ENCODE measurements at places on chromosomes 7 and 10.

GRCh38 chr10:32055478-32056135 lies 618 bp downstream of the KIF5B start:
- DNase-seq = peak; percentile 35

GRCh38 chr10:60454336-60454735 lies 64.7 kb upstream of the ANK3 start:
- DNase-seq = no peak

DNA sequence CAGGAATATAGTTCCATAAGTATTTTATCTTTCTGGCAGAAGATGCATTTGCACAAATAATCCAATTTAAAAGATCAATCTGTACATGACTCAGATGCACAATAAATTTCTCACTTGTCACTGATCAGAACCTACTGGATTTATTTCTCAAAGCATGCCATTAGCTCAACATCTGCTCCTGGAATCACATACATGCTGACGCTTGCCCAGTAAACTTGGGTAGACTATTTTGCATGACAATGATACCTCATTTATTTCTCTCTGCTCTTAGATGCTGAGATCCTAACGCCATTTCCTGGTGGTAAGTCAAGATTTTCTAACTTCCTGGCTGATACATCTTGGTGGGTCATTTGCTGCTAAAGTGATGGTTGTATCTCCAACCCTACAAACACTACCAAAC lies 33.8 kb upstream of the C10orf120 start:
- no peak for DNase-seq

DNA sequence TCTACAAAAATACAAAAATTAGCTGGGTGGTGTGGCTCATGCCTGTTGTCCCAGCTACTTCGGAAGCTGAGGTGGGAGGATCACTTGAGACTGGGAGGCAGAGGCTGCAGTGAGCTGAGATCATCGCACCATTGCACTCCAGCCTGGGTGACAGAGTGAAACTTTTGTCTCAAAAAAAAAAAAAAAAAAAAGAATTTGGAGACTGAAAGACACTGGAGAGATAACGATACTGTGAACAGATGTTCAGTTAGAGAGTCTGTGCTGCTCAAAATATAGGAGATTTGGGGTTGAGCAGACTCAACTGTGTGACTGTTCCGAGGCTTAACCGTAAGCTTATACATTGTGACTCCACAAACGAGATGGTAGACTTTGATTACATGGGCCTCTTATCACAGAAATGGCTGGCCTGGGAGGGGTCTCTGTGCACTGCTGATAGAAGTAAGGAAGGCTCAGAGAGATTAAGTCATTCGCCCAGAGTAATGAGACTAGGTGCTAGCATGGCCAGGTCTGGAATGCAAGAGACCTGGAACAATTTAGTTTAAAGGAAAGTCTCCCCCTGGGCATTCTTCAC lies 19.4 kb downstream of the WBP1L start:
- DNase-seq = no peak

- DNase-seq = no peak
These were observed 14.1 kb upstream of the NOC3L start for GRCh38 chr10:94376865-94377264.

- DNase-seq = no peak
These were observed 24.2 kb downstream of the PWWP2B start for GRCh38 chr10:132420981-132421846.

Measured in T-helper 17 cell (primary cell).